ENCODE measurements at places on chromosomes 3 and 15. TPM values are rescaled to one million over a fixed set of nuclear protein-coding genes. Genes with fewer than 3 reads are reported as not detected.

IL17RB gene
- 21.6 TPM for polyA plus RNA-seq

AKAP13 gene
- 18.6 TPM for polyA plus RNA-seq

ARHGEF3 gene
- 1.6 TPM for polyA plus RNA-seq

DNA sequence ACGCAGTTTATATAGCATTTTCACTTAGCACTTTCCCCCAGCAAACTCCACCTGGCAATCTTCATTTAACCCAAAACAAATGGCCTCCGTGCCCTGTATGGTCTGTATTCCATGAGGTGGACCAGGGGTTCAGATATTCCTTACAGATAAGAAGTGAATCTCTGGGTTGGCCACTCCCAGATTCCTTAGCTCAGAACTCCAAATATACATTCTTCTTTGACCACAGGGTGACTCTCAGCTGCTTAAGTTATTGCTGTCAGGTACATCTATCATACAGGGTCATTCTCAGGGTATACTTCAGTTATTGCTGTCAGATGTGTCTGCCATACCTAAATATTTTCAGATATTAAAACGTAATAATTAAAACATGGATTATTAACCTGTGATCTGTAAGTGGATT is 229.8 kb downstream of the TBL1XR1 start:
- DNase-seq = no peak

DLL4 gene
- polyA plus RNA-seq = 2.5 TPM

DNA sequence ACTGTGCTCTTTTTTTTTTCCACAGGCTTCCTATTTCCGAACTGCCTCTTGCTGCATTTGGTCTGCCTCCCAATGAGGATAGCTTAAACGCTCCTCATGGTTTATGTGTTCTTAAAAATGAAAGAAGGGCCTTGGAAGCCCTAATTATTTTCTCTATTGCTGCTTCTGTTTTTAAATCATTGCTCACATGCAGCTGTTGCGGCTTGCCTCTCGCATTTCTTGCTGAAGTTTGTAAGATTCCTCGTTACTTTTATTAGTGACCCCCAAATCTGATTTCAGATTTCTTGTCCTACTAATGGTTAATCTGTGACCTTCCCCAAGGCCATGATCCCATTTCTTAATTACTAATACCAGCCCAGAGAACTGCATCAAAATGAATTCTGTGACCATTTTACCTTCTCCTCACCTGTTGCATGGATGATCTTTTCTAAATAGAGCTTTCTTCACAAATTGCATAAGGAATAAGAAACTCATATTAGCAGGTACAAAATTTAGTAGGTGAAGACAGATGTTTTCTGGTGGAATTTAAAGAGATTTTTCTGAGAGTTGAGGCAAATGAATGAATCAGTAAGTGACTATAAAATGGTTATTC is 1.8 kb downstream of the UBE2E1 start:
- no peak for DNase-seq

ABCF3 gene
- polyA plus RNA-seq = 37.8 TPM

DNA sequence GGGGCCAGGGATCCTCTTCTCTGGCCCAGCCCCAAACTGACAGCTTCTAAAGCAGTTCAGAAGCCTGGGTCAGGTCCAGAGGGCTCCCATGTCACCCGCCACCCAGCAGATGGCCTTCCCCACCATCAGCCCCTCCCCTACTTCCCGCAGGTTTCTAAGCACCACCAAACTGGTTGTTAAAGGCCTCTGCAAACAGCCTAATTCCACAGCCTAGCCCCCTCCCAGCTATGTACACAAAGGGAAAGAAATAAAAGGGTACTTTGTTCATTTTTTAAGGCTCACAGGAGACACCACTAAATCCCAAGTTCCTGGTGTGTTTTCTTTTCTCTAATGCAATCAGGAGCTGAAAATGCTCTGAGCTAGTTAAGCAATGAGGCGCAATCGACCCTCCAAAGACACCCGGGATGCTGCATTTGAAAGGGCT is 30.6 kb downstream of the PLCH1 start:
- no peak for DNase-seq

IGSF11 gene
- 0.02 TPM for polyA plus RNA-seq

HIGD2B gene
- polyA plus RNA-seq = not detected

SCAANT1 gene
- polyA plus RNA-seq = not detected

GRCh38 chr3:186871403-186871924 is 29.0 kb downstream of the ADIPOQ start:
- no peak for DNase-seq

CD276 gene
- 37.9 TPM for polyA plus RNA-seq

AQP9 gene
- 69.9 TPM for polyA plus RNA-seq

KCNAB1 gene
- polyA plus RNA-seq = 0.76 TPM

- no peak for DNase-seq
Observed at GRCh38 chr3:114565216-114565615, 271.4 kb downstream of the TIGIT start.

MME gene
- 4.1 TPM for polyA plus RNA-seq

RHOV gene
- not detected for polyA plus RNA-seq

MYL3 gene
- polyA plus RNA-seq = 0.76 TPM

GRCh38 chr3:128281056-128281455 is 127.8 kb downstream of the EEFSEC start:
- peak; percentile 30 for DNase-seq

DNA sequence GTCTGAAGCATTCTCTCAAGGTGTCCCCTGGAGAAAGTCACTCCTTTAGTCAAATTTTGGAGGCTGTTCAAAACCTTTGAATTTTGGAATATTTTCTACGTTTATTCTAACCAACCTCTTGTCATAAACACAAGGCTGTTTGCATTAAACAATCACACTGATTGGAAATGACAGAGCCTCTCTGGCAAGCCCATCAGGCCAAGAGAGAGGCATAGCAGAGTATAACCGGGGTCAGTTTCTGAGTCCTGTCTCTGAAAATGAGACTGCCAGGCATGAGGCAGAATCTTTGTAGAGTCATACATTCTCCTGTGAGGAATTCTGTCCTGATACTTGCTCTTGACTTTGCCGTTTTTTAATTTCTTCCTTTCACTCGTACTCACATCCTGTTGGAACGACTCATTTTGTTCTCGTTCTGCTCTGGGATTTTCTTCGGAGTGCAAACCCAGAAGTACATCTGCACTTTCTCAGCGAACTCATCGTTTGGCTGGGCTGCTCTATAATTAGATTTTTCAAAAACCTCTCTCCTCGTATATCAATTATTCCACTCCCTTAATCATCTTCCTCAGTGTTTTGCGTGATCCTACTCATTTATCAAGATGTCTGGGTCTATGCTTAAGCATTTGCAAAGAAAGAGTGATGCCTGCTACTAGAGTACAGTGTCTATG is 114.2 kb downstream of the AGBL1 start:
- no peak for DNase-seq

DNA sequence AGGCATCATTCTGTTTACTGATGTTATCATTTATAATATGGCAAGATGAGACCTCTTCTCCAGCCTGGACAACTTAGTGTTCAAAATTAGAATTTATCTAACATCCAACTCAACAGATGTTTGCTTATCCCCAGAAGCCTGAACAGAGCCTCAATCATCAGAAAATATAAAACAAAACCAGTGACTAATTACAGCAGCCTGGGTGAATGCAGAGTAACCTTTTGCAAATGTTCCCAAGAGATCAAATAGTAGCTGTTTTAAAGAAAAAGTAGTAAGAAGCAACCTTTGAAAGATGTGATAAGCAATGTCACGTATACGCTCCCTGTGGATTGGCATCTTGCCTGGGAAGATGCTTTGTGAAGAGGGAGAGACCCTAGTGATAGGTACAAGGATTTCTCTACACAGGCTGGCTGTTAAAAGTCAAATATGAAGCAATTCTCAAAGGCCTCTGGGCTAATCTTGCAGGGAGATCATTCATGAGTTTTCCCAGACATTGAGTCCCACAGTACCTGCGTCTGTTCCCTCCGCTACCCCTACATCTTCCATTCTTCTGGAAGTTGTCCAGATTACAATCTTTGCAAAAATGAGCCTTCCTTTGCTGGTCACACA is 39.3 kb upstream of the PRICKLE2 start:
- no peak for DNase-seq

LRRC31 gene
- 0.53 TPM for polyA plus RNA-seq

SNTN gene
- not detected for polyA plus RNA-seq

CIDEC gene
- polyA plus RNA-seq = 4.2 TPM

XCR1 gene
- 0.03 TPM for polyA plus RNA-seq

CAND2 gene
- 1.6 TPM for polyA plus RNA-seq

GRCh38 chr3:117348884-117349283 is 639.3 kb downstream of the TUSC7 start:
- DNase-seq = no peak

DNA sequence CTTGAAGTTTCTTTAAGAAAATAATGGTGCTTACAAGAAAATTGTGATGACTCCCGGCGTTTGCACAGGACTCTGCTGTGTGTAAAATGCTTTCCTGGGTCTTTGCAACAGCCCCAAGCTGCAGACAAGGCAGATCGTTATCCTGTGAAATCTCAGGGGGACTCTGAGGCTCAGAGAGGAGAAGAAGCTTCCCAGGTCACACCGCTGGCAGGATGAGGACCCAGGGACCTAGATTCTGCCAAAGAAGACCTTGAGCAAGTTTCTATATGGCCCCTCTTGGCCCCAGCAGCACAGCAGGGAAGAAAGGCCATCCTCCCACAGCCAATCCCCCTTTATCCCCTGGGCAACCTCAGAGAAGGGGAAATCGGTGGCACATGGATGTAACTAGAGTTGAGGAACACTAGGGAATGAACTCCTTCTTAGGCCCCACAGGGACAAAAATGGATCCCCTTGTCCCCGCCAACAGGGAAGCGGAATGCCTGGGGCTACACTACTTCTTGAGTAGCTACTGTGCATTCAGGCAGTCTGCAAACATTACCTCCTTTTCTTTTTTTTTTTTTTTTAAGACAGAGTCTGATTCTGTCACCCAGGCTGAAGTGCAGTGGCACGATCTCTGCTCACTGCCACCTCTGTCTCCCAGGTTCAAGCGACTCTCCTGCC is 72.8 kb downstream of the CPN2 start:
- no peak for DNase-seq

- no peak for DNase-seq
Observed at GRCh38 chr15:74414603-74415338, 19.0 kb downstream of the SEMA7A start.

ZIC4 gene
- polyA plus RNA-seq = 0.06 TPM

- DNase-seq = no peak
Observed at GRCh38 chr3:27059489-27059888, 309.7 kb downstream of the NEK10 start.

- no peak for DNase-seq
Observed at GRCh38 chr3:142356818-142357217, 91.0 kb downstream of the XRN1 start.

DNA sequence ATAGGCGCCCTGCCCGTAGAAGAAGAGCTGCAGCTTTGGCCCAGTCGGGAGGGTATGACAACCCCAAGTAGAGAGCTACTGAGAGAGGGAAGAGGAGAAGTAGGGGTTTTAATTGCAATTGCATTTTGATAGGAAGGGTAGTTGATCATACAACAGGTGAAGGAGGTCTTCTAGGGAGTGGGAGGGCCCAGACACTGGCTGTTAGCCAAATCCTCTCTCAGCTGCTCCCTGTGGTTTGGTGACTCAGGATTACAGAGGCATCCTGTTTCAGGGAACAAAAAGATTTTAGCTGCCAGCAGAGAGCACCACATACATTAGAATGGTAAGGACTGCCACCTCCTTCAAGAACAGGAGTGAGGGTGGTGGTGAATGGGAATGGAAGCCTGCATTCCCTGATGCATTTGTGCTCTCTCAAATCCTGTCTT is 408.9 kb upstream of the THBS1 start:
- DNase-seq = no peak

GRCh38 chr3:169203631-169204550 is 459.6 kb downstream of the MECOM start:
- no peak for DNase-seq

RASL12 gene
- 0.57 TPM for polyA plus RNA-seq

- DNase-seq = peak; percentile 35
Observed at GRCh38 chr15:64461721-64462162, 1.4 kb downstream of the ZNF609 start.

GRCh38 chr3:38843898-38844297 is 27.9 kb upstream of the SCN10A start:
- no peak for DNase-seq

DNA sequence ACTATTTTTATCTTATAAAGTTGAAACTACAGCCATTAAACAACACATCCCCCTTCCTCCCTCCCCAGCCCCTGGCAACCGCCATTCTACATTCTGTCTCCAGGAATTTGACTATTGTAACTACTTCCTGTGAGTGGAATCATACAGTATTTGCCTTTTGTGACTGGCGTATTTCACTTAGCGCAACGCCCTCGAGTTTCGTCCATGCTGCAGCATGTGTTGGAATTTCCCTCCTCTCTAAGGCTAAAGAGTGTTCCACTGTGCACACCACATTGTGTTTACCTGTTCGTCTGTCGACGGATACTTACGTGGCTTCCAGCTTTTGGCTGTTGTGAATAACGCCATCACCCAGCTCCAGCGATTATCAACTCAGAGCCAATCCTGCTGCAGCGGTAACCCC is 52.0 kb upstream of the DLG1 start:
- DNase-seq = no peak

DNA sequence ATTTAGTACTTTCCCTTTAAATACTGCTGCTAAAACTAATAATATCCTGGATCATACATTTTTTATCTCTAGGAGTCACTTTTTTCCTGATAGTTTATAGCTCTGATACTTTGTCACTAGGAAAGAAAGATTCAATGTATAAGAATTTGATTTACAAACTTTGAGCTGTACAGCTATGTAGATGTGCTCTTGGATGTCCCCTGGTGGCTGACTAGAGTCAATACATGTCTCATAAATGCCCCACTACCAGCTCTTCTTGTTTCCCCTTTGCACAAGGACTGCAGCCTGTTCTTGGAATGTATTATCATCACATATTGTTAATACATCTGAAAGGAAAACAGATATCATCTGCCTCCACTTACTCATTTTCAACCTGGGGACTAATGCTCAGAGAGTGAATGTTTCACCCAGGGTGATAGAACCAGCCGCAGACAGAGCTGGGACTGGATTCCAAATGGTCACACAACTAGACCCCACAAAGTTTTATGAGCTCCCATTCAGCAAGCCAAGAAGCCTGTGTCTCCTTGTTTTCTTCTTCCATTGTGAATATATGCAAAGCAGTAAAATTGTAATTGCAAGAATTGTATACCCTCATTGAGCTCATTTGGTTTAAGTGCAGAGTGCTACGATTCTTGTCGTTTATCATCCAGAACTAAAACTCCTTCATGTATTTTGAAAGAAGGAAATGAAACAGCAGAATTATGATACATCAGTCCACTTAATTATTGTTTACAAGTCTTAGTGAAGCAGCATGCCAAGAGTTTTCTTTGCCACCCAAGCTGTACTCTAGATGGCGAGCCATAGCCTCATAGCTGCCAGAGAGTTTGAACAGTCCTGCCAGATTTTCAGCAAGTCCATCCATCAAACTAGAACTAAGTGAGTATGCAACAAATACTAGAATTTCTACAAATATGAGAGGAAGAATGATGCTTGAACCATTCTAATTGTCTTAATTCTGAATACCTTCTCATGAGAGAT is 261.6 kb upstream of the LMCD1 start:
- DNase-seq = no peak

- no peak for DNase-seq
Observed at GRCh38 chr15:84752700-84753099, 4.3 kb downstream of the ZNF592 start.

ZNF662 gene
- polyA plus RNA-seq = 2.5 TPM

GRCh38 chr15:92677999-92678398 is 22.4 kb upstream of the FAM174B start:
- no peak for DNase-seq

DAZL gene
- polyA plus RNA-seq = not detected

- DNase-seq = no peak
Observed at GRCh38 chr3:153431076-153431475, 269.1 kb downstream of the RAP2B start.

Data from liver (tissue), 10 donors.